Activated CD4-positive, alpha-beta T cell treated with anti-CD3 and anti-CD28 coated beads for 36 hours (primary cell): ENCODE measurements at places on chromosomes 2 and 18. TPM values are rescaled to one million over a fixed set of nuclear protein-coding genes. Genes with fewer than 3 reads are reported as not detected.

- peaks cover 5% of the 10 kb centered on the region for H3K27me3 ChIP-seq
- no peaks in the 10 kb centered on the region for H3K4me1 ChIP-seq
- H3K36me3 ChIP-seq: no peaks in the 10 kb centered on the region
- H3K4me3 ChIP-seq: no peak overlapping the region
- no peak for DNase-seq
- no peak overlapping the region for H3K27ac ChIP-seq
Observed at GRCh38 chr2:9264301-9264700, 57.7 kb downstream of the ASAP2 start.

DNA sequence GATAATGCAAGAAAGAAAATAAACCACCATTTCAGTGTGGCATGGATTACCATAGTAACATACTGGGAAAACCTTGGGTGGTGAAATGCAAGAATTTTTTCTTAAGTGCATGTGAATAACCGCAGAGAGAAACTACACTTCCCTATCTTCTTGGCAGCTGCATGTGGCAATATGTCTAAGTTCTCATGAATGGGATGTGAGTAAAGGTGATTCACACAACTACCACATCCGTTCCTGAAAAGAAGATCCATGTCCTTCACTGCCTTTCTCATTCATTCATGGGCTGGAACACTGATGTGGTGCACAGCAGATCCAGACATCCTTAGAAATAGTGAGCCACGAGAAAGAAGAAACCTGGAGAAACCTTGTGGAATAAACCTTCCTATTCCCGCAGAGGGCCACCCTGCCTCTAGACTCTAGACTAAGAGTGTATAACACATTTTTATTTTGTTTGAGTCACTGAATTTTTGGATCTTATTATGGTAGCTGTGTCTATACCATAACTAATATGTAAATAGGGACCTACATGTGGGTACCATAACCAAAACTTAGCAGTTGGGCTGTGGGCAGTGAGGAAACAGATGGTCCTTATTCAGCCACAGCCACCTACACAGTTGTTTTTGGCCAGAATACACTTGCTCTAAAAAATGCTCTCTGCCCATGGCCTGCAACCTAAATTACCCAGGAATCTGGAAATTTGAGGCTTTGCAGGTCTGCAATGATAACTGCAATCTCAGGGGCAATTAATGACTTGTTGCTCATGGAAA, 573.3 kb downstream of the LRP1B start:
- H3K27ac ChIP-seq: no peak overlapping the region
- no peaks in the 10 kb centered on the region for H3K4me1 ChIP-seq
- no peak overlapping the region for H3K4me3 ChIP-seq
- no peak for DNase-seq

- no peaks in the 10 kb centered on the region for H3K36me3 ChIP-seq
- H3K4me1 ChIP-seq: no peaks in the 10 kb centered on the region
- no peak overlapping the region for H3K4me3 ChIP-seq
Observed at GRCh38 chr2:174704642-174705041, 59.6 kb downstream of the CHRNA1 start.

- peak overlapping the region; percentile 83 for H3K4me3 ChIP-seq
- H3K27ac ChIP-seq: peak overlapping the region; percentile 82
- peak; percentile 84 for DNase-seq
- no peaks in the 10 kb centered on the region for H3K27me3 ChIP-seq
- H3K36me3 ChIP-seq: peaks cover 50% of the 10 kb centered on the region
Observed at GRCh38 chr2:43225093-43225787, 1.2 kb downstream of the ZFP36L2 start.

- H3K27me3 ChIP-seq: no peaks in the 10 kb centered on the region
- no peaks in the 10 kb centered on the region for H3K36me3 ChIP-seq
- no peaks in the 10 kb centered on the region for H3K4me1 ChIP-seq
- no peak overlapping the region for H3K27ac ChIP-seq
- DNase-seq: no peak
- H3K4me3 ChIP-seq: no peak overlapping the region
Observed at GRCh38 chr2:146003337-146003736, 1483.4 kb upstream of the ZEB2 start.

GRCh38 chr18:9814431-9814830, 71.3 kb upstream of the TXNDC2 start:
- peaks cover 10% of the 10 kb centered on the region for H3K27me3 ChIP-seq
- H3K4me1 ChIP-seq: no peaks in the 10 kb centered on the region
- no peak for DNase-seq
- H3K36me3 ChIP-seq: no peaks in the 10 kb centered on the region
- H3K4me3 ChIP-seq: no peak overlapping the region

GRCh38 chr2:104290566-104290891, 563.4 kb upstream of the POU3F3 start:
- H3K4me1 ChIP-seq: no peaks in the 10 kb centered on the region
- H3K36me3 ChIP-seq: no peaks in the 10 kb centered on the region
- H3K4me3 ChIP-seq: no peak overlapping the region

DNA sequence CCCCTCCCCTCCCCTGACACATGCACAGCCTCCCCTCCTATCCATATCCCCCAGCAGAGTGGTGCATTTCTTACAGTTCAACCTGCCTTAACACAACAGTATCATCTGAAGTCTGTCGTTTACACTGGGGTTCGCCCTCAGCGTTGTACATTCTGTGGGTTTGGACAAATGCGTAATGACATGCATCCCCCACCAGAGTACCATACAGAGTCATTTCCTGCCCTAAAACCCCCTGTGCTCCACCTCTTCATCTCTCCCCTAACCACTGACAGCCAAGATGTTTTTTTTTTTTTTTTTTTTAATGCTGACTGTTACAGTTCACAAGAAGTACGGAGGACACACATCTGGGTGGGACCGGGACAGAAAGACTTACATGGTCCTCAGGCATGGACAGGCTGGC, 22.6 kb downstream of the POMC start:
- H3K27ac ChIP-seq: no peak overlapping the region
- H3K4me1 ChIP-seq: peaks cover 2% of the 10 kb centered on the region

- H3K4me3 ChIP-seq: no peak overlapping the region
- no peaks in the 10 kb centered on the region for H3K36me3 ChIP-seq
- DNase-seq: no peak
- H3K27me3 ChIP-seq: peaks cover 10% of the 10 kb centered on the region
Observed at GRCh38 chr2:241563981-241564595, 5.5 kb downstream of the BOK start.

- H3K36me3 ChIP-seq: no peaks in the 10 kb centered on the region
- DNase-seq: no peak
- no peak overlapping the region for H3K27ac ChIP-seq
- H3K4me1 ChIP-seq: no peaks in the 10 kb centered on the region
- H3K27me3 ChIP-seq: peaks cover 3% of the 10 kb centered on the region
Observed at GRCh38 chr2:23034996-23035395, 350.0 kb upstream of the KLHL29 start.

DNA sequence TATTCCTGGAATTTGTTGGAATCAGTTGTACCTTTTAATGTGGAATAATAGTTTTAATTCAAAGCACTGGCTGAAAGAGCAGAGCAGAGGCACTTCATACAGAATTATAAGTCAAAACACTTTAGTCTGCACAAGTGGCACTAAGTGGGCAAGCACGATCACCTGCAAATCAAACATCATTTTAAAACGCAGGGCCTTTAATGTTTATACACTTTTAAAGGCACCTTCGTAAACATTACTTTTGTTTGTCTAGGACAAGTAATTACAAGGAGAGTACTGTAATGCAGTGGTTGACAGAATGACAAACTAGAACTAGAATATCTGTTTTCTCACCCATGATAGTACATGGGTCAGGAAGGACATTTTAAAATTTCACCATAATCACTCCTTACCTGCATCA, 36.4 kb downstream of the LANCL1 start:
- no peak overlapping the region for H3K4me3 ChIP-seq
- H3K36me3 ChIP-seq: peaks cover 41% of the 10 kb centered on the region

GRCh38 chr2:215028231-215028630, 110.2 kb downstream of the ABCA12 start:
- H3K27me3 ChIP-seq: peaks cover 4% of the 10 kb centered on the region
- H3K4me3 ChIP-seq: no peak overlapping the region
- H3K27ac ChIP-seq: no peak overlapping the region
- H3K4me1 ChIP-seq: no peaks in the 10 kb centered on the region

GRCh38 chr18:36665952-36666351, 162.8 kb downstream of the TPGS2 start:
- H3K27ac ChIP-seq: no peak overlapping the region
- H3K4me1 ChIP-seq: no peaks in the 10 kb centered on the region
- no peaks in the 10 kb centered on the region for H3K36me3 ChIP-seq
- no peak for DNase-seq
- no peak overlapping the region for H3K4me3 ChIP-seq
- peaks cover 5% of the 10 kb centered on the region for H3K27me3 ChIP-seq

- H3K4me3 ChIP-seq: no peak overlapping the region
- H3K36me3 ChIP-seq: no peaks in the 10 kb centered on the region
- no peaks in the 10 kb centered on the region for H3K4me1 ChIP-seq
- H3K27ac ChIP-seq: no peak overlapping the region
- peaks cover 3% of the 10 kb centered on the region for H3K27me3 ChIP-seq
- no peak for DNase-seq
Observed at GRCh38 chr18:48663096-48663930, 124.5 kb downstream of the CTIF start.

DNA sequence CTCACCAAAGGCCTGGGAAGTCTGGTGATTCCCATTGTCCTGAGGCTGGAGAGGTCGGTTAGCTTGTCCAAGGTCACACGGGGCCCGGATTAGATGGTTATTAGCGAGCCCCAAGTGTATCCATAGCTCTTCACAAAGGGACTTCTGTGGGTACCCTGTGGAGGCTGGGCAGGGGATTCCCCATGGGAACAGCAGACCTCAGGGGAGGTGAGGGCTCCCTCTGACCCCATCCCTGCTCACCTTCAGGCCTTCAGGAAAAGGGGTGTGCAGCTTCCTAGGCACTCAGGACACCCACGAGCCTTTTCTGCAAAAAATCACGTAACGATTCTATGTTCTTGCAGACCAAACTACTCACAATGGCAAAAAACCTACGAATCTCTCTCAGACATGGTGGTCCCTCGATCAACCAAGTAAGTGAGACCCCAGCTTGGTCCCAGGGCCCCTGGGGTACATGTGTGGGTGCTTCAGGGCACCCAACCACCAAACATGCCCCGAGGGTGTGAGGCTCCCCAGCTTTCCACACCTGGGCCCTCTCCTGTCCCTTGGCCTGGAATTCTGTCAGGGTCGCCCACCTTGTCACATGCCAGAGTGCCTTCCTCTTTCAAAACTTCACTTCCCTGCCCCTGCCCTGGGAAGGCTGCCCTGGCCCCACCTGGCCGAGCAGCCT, 40.3 kb downstream of the PDIA6 start:
- H3K4me1 ChIP-seq: no peaks in the 10 kb centered on the region
- no peak overlapping the region for H3K27ac ChIP-seq
- no peaks in the 10 kb centered on the region for H3K36me3 ChIP-seq
- H3K4me3 ChIP-seq: no peak overlapping the region
- DNase-seq: no peak

DNA sequence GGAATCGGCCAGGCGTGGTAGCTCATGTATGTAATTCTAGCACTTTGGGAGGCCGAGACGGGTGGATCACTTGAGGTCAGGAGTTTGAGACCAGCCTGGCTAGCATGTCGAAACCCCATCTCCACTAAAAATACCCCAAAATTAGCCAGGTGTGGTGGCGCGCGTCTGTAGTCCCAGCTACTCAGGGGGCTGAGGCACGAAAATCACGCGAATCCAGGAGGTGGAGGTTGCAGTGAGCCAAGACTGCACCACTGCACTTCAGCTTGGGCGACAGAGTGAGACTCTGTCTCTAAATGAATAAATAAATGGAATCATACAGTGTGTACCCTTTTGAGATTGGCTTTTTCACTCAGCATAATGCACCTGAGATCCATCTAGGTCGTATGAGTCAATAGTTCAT, 19.4 kb upstream of the TTC39C start:
- no peak overlapping the region for H3K4me3 ChIP-seq
- no peak overlapping the region for H3K27ac ChIP-seq
- H3K4me1 ChIP-seq: peaks cover 40% of the 10 kb centered on the region
- no peaks in the 10 kb centered on the region for H3K36me3 ChIP-seq

DNA sequence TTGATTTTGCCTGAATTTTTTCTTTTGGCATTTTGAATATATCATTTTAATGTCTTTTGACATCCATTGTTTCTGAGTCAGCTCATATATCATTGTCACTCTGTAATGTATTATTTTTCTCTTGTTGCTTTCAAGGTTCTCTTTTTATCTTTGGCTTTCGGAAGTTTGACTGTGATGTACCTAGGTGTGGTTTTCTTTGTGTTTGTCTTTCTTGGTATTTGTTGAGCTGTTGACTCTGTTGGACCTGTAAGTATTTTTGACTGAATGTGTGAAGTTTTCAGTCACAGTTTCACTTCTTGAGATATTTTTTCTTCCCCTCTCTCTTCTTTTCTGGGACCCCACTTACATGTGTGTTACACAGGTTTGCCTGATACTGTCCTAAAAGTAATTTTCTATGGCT, 24.9 kb upstream of the DRC1 start:
- no peak overlapping the region for H3K4me3 ChIP-seq
- H3K36me3 ChIP-seq: peaks cover 60% of the 10 kb centered on the region
- H3K27ac ChIP-seq: peak overlapping the region; percentile 29
- DNase-seq: no peak

- H3K36me3 ChIP-seq: peaks cover 3% of the 10 kb centered on the region
- peak overlapping the region; percentile 11 for H3K27ac ChIP-seq
- no peak overlapping the region for H3K4me3 ChIP-seq
- H3K27me3 ChIP-seq: no peaks in the 10 kb centered on the region
Observed at GRCh38 chr2:43387092-43388062, 161.0 kb upstream of the ZFP36L2 start.

DNA sequence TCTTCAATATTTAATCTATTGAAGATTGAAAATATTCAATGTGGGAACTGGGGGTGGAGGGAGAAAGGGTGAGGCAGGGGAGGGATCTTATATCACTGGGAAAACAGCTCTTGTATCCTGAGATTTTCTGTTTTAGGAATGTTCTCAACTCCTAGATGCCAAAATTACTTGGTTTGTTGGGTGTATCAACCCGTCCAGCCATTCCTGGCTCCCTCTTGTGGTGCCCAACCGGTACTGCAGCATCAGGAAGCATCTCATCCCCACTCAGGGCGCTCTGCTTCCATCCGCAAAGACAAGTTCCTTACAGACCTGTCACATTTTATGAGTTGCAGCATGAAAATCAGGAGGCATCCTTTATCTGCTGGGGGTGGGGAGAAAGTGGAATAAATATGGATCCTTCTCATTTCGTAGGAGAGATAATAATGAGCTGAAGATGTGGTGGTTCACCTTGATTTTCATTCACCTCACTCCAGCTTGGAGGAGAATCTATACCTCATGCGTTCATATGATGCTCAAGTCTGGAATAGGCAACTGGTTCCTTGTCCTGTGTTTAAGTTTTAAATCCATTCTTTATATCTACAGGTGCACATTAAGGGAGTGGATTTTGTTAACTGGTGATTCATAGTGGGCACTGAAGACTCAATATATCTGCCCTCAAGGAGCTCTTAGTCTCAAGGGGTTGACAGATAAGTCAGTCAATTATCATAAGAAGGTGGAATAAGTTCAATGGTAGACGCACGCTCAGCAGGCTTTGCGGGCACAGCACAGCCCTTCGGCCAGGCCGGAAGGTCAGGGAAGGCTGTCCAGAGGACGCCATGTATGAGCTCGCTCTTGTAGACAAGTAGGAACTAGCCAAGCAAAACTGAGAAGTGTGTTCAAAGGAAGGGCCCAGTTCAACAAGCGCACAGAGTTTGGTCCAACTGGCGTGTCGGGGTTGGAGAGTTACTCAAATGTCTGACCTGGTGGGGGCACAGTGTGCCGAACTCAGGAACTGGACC, 127.3 kb downstream of the RNF144A start:
- no peak overlapping the region for H3K27ac ChIP-seq
- H3K36me3 ChIP-seq: peaks cover 37% of the 10 kb centered on the region
- H3K4me1 ChIP-seq: peaks cover 30% of the 10 kb centered on the region
- DNase-seq: peak; percentile 74
- H3K4me3 ChIP-seq: no peak overlapping the region

GRCh38 chr2:37471994-37472393, 127.6 kb downstream of the QPCT start:
- H3K4me1 ChIP-seq: no peaks in the 10 kb centered on the region
- H3K4me3 ChIP-seq: no peak overlapping the region
- no peak overlapping the region for H3K27ac ChIP-seq
- H3K27me3 ChIP-seq: no peaks in the 10 kb centered on the region

The ASPRV1 gene
- 0.32 TPM for total RNA-seq

The GULP1 gene
- total RNA-seq: not detected

The MERTK gene
- 0.94 TPM for total RNA-seq

The OTOS gene
- not detected for total RNA-seq
